ENCODE measurements at places on chromosomes 5 and 9.

- DNase-seq = no peak
These were observed 77.0 kb upstream of the SMIM32 start for GRCh38 chr5:136269973-136270372.

DNA sequence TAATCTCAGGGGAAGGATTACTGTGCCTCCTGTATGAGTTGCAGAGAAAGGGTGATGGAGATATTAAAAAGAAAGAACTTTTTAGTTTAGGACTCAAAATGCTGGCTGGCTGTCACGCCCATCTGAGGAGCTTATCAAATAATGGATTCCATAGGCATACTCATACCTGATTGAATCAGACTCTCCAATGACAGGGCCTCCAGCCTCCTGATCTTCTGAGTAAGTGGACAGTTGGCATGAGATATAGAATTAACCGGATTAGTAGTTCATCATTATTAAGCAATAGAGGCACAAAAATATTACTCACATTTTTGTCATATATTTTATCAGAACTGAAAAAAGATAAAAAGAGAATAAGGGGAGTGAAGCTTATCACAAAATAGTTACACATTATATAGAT is 157.0 kb upstream of the RASA1 start:
- no peak for DNase-seq

DNA sequence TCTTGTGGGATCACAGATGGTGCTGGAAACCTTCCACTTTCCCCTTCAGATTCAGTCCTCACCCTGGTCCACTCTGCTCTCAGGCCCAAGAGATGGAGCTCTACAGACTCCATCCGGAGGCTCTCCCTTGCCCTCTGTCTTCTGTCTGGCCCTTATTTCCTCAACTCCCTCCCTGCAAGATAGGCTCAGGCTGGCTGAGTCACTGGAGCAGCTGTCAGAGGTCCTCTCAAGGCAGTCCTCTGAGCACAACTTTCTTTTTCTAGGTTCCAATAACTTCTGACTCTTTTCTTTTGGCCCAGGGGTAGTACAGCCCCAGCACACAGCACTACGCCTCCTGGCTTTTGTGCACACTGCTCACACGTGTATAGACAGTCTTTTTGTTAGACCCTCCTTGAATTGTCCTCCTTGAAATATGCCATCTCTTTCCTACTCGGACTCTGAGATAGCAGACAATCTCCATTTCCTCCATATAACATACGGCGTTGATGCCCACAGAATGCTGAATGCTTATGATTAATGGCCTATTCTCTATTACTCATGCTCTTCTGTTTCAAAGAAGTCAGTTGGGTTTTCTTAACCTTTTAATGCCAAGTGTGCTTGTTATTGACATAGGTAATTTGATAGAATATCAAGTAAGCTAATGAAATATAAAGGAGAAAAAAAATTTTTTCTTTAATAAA is 193.1 kb downstream of the SLC12A2 start:
- DNase-seq = no peak

DNA sequence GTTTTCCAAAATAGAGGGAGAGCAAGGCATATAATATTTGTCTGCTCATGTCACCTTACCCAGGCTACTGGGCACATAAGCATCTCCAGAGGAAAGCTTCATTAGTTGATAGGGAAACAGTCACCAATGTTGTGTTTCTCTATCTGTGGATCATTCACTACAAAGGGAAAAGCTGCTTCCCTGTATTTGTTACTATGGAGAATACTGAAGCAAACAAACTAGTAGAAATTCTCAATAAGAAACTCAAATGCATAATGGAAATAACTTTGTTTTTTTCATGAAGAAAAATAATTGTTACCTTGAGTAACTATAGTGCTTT is 138.2 kb downstream of the PCSK1 start:
- DNase-seq = no peak

DNA sequence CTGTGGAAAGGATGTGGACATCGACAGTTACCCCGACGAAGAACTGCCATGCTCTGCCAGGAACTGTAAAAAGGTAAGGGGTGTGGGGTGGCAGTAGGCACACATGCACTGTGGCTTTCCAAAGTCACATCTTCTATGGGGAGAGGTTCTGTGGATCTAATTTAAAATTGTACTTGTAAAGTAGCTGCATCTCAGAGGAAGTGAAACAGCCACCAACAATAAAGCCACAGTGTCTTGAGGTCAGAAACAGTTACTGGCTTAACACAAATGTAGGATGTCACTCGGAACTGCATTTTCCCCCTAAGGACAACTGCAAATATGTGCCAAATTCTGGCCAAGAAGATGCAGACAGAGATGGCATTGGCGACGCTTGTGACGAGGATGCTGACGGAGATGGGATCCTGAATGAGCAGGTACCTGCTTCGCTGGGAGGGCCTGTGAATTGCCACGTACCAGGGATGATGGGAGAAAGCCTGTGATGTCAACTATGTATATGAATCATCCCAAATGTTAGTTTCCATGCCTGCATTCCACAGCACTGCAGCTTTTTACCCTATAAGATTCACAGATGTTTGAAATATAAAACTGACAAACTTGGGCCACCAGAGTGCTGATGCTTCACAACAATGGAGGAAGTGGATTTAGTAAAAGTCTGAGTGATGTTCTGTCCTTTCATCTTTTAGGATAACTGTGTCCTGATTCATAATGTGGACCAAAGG is 35.3 kb downstream of the THBS4 start:
- no peak for DNase-seq

GRCh38 chr5:82753374-82753773 is 323.8 kb downstream of the TMEM167A start:
- DNase-seq = no peak

- no peak for DNase-seq
These were observed 9.3 kb downstream of the TMEM174 start for GRCh38 chr5:73182307-73182706.

DNA sequence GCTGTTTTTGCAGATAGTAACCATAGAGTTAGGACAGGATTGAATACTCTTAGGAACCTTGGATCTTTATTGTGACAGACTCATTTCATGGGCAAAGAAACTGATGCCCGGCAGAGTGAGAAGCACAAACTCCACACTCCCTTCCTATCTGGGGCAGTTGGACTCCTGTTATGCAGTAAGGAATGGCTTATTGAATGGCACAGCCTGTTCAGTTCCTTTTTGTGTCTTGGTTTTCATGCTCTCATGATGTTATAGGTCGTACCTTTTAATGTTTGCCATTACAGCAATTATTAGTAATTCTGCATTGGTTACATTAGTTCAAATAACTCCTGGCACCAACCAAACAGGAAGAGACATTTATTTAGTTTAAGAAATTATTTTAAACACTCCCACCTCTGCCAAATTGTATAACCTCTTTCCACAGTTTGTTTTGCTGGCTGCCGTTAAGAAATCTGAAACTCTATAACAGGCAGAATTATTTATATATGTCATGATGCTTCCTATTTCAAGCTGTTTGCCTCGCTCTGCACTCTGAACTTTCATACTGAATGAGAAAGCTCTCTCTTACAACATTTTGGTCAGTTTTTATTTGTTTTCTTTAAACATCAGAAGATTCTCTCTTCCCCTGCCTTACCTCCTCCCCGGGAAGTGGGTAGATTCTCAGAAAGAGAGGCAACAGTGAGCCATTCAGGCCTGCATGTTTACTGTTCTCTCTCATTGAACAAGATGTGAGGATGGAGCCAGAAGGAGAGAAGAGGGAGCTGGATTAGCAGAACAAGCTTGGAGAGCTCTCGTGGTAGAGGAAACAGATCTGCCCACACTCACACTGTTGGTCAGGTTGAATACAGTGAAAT is 144.4 kb downstream of the ARHGEF28 start:
- no peak for DNase-seq

GRCh38 chr9:84947412-84947972 is 278.0 kb downstream of the NTRK2 start:
- peak; percentile 22 for DNase-seq

DNA sequence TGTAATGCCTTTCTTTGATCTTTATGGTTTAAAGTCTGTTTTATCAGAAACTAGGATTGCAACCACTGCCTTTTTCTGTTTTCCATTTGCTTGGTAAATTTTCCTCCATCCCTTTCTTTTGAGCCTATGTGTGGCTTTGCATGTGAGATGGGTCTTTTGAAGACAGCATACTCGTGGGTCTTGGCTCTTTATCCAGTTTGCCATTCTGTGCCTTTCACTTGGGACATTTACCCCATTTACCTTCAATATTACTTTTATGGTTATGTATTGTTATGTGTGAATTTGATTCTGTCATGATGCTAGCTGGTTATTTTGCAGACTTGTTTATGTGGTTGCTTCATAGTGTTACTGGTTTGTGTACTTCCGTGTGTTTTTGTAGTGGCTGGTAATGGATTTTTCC is 59.2 kb downstream of the YTHDC2 start:
- no peak for DNase-seq

GRCh38 chr5:34001241-34001841 is 6.5 kb downstream of the AMACR start:
- no peak for DNase-seq
